NCI-H748 treated with DMSO at 0.1 percent for 48 hours (cell line): ENCODE measurements at places on chromosomes 6 and 20.
A peak's percentile ranks its signal among the peaks of the same experiment; 100 is the strongest.

GRCh38 chr6:130781557-130781956, 45.6 kb upstream of the SMLR1 start:
- DNase-seq: no peak

DNA sequence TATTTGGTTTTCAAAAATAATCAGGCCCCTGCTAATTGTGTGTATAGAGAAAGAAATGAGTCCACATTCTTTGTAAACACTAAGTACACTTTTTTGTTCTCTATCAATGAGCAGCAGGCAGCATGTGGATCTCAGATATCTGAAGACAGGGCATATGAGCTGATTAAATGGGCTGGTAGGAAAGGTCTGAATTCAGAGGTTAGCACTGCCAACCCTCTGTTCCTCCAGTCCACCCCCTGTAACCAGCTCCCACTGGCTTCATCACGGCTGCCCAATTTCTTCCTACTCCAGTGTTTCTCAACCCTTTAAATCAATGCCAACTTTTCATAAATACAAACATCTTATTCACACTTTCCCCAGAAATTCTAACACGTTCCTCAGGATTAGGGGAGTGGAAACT, 128.5 kb downstream of the TPBG start:
- DNase-seq: peak; percentile 92

- DNase-seq: no peak
Measured at GRCh38 chr6:111609028-111609820, 3.5 kb upstream of the TRAF3IP2 start.

- DNase-seq: no peak
Measured at GRCh38 chr6:125952764-125953501, 3.6 kb upstream of the HINT3 start.

DNA sequence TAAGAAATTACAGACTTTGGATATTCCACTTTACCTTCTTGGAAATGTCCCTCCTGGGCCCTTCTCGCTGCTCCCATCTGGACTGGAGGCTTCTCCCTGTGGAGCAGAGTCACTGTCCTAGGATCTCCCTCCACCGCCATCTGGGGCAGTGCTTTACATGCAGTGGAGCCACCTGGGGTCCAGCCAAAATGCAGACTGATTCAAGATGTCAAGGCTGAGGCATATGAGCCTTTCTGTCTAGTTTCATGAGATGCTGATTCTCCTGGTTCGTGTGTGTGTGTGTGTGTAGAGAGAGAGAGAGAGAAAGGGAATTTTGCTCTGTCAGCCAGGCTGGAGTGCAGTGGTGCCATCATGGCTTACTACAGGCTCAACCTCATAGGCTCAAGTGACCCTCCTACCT, 14.9 kb downstream of the MICA start:
- no peak for DNase-seq

DNA sequence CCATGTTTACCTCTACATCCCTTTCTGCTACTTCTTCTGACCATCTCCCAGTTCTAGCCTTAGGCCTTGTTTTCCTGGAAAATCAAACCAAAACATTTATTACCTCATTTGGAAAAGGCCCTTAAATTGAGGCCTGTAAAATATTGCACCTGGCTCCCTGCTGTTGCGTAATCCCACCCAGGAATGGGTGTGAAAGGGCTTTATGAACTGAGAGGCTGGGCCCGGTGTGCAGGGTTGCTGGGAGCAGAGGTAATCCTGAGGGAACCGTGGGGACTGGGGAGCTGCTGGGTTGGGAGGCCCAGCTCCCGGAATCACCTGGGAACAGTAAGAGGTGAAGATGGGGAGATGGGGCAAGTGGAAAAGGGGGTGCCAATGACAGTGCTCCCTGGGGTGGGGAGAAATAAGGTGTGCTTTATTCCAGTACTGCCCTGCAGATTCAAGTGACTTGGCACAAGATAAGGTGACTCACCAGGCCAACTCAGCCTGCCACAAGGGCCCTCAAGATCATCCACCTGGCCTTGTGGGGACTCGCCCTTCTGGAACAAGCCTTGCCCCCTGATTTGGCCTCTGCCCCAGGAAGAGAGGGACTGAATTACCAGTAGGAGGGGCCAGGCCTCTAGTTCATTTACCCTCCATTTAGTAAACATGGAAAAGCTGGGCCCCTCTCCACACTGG, 44.2 kb downstream of the KCNK5 start:
- no peak for DNase-seq

DNA sequence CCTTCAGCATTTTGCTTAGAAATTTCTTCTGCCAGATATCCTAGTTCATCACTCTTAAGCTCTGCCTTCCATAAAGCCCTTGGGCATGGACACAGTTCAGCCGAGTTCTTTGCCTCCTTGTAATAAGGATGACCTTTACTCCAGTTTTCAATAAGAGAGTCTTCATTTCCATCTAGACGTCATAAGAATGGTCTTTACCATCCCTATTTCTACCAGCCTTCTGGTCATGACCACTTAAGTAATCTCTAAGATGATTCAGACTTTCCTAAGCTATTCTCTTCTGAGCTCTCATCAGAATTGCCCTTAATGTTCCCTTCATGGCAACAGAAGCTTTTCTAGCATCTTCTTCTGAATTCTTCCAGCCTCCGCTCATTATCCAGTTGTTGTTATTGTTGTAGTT, 126.1 kb downstream of the TFAP2C start:
- DNase-seq: no peak

DNA sequence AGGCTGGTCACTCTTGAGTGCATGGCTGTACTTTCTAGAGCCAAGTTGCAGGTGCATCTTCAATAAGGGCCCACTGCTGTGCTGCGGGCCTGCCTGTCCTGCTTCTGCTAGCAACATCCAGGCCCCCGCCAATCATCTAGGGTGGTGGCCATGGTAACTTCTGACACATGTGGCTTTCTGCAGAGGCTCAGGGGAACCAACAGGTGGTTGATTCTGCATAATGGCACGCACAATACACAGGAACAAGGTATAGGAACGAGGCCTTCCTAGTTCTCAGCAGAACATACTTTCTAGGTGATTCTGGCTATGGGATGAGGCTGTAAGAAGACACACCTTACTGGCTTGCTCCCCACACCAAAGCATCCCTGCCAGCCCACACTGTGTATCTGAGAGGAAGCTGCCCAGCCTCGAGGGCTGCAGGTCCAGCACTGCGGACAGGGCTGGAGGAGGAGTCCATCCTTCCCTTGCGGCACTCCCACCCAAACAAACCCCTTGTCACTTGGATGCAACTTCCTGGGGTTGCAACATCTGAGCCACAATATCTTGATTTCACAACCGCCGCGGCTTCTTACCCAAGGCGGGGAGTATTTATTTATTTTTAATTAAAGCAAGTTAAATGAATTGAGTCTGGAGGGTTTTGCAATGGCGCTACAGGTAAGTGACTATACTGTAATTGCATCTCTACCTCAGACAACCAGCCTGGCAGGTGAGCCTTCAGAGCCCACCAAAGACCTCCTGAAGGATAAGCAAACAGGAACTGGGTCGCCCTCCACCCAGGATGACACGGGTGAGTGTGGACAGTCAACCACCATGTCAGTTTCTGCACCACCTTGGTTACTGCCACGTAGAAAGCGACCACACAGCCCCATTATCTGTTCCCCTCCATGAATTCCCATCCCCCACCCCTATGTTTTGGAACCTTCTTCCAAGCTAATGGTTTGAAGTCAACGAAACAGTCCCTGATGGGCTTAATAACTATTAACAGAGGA, 49.6 kb downstream of the SULF2 start:
- no peak for DNase-seq

DNA sequence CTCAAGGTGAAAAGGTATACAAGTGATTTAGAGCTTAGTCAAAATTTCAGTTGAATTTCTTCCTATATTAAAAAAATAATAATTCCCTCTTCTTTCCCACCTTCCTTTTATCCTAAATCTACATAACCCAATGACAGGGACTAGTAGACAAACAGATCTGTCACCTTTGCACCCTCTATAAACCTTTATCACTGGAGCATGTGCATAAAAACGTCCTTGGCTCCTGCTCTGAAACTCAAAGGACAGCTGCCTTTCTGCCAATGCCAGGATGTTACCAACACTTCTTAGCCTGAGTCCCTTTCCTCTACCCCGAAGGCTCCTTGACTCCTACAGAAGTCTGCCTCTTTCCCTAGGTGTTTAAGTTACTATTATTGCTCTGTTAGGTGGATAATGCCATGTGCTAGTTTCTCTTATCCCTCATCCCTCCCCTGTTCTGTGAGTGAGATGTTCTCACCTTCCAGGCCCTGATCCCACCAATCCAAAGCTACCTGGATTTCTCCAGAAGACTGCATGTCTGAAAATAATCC, 4.3 kb downstream of the CLVS2 start:
- no peak for DNase-seq

- DNase-seq: no peak
Measured at GRCh38 chr6:36350681-36351571, 14.2 kb upstream of the BNIP5 start.

- peak; percentile 34 for DNase-seq
Measured at GRCh38 chr20:16580147-16580546, 6.9 kb upstream of the KIF16B start.

- no peak for DNase-seq
Measured at GRCh38 chr20:64254571-64255360, 782 bp upstream of the PCMTD2 start.

DNA sequence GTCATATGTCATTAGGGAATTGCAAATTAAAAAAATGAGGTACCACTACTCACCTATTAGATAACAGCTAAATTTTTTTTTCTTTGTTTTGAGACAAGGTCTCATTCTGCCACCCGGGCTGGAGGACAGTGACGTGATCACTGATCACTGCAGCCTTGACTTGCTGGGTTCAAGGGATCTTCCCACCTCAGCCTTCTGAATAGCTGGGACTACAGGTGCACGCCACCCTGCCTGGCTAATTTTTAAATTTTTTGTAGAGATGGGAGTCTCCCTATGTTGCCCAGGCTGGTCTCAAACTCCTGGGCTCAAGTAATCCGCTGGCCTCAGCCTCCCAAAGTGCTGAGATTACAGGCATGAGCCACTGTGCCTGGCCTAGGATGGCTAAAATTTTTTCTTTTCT, 57.1 kb upstream of the NCOA3 start:
- no peak for DNase-seq
